Ascending aorta (tissue), 2 donors: ENCODE measurements at places on chromosomes 1 and 21. TPM values are rescaled to one million over a fixed set of nuclear protein-coding genes. Genes with fewer than 3 reads are reported as not detected.

Gene RIPPLY3
- not detected for total RNA-seq

Gene CCDC27
- not detected for total RNA-seq

Gene FCRL2
- total RNA-seq: not detected

Gene KIAA0040
- total RNA-seq: 36.7 TPM

Gene CGN
- total RNA-seq: not detected

Gene COQ8A
- total RNA-seq: 42.4 TPM

Gene TNFRSF14
- 141 TPM for total RNA-seq

Gene SLC30A2
- total RNA-seq: not detected

Gene WDR64
- total RNA-seq: not detected

Gene UBQLN4
- total RNA-seq: 28.7 TPM

Gene SFN
- 17.8 TPM for total RNA-seq

Gene SPATC1L
- total RNA-seq: 37.4 TPM

Gene KISS1
- total RNA-seq: not detected

Gene ADAM30
- not detected for total RNA-seq

Gene TAF13
- 9.3 TPM for total RNA-seq

Gene CELA2A
- total RNA-seq: not detected

Gene CCNL2
- total RNA-seq: 150 TPM

Gene LORICRIN
- not detected for total RNA-seq

Gene B3GALNT2
- 54.2 TPM for total RNA-seq

Gene NUAK2
- 0.85 TPM for total RNA-seq

Gene ZNF593
- 90.0 TPM for total RNA-seq

Gene UTS2
- total RNA-seq: not detected

Gene SV2A
- 5.9 TPM for total RNA-seq

Gene CLCNKB
- not detected for total RNA-seq

Gene MYOG
- not detected for total RNA-seq

Gene ELF3
- total RNA-seq: 0.96 TPM

Gene SPATA1
- not detected for total RNA-seq

Gene GON4L
- total RNA-seq: 19.9 TPM

Gene OLFML3
- 26.4 TPM for total RNA-seq

Gene NPHS2
- total RNA-seq: not detected

Gene PRR9
- total RNA-seq: not detected

Gene LCE1B
- not detected for total RNA-seq

Gene NUDT4B
- 52.5 TPM for total RNA-seq

Gene OXCT2
- not detected for total RNA-seq

Gene CLCN6
- total RNA-seq: 18.6 TPM

Gene FCGR1A
- 28.0 TPM for total RNA-seq

Gene B3GALT2
- total RNA-seq: not detected

Gene ACKR1
- total RNA-seq: 642 TPM

Gene VAV3
- total RNA-seq: 0.64 TPM

Gene LRRC3
- 2.2 TPM for total RNA-seq

Gene TNFRSF18
- total RNA-seq: not detected

Gene LAPTM5
- total RNA-seq: 56.1 TPM

Gene ATP6V1G3
- total RNA-seq: not detected

Gene CFHR4
- not detected for total RNA-seq

Gene AQP10
- not detected for total RNA-seq

Gene ATAD3C
- not detected for total RNA-seq

Gene TNFRSF8
- 22.8 TPM for total RNA-seq

Gene SRM
- total RNA-seq: 175 TPM

Gene KCNC4
- total RNA-seq: 8.4 TPM

Gene HOOK1
- not detected for total RNA-seq

Gene C8A
- total RNA-seq: 0.21 TPM

Gene MYOC
- total RNA-seq: 4.2 TPM

Gene IFNLR1
- 0.32 TPM for total RNA-seq

Gene SHE
- 107 TPM for total RNA-seq

Gene RIMKLA
- 2.7 TPM for total RNA-seq
